ENCODE measurements at places on chromosomes 3 and 15.

- no peak for DNase-seq
Observed at GRCh38 chr3:150411106-150411460, 3.0 kb downstream of the TSC22D2 start.

- no peak for DNase-seq
Observed at GRCh38 chr3:194061421-194062030, 74.4 kb upstream of the HES1 start.

DNA sequence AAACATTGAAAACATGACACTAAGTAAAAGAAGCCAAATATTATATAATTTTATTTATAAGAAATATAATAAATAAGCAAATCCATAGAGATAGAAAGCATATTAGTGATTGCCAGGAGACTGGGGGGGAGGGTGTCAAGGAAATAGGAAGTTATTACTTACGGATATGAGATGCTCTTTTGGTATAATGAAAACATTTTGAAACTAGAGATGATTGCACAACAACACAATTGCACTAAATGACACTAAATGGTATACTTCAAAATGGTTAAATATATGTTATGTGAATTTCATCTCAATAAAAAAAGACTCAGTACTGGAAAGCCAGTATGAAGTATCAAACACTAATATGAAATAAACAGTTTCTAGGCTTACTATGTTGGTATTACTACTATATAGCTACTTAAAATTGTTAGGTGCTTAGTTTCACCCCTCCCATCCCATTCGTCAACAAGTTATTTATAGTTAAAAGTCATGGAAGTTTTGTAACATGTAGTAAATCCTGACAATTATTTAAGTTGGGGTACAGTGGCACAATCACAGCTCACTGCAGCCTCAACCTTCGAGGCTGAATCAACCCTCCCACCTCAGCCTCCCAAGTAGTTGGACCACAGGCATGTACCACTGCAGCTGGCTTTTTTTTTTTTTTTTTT lies 43.7 kb downstream of the STAG1 start:
- no peak for DNase-seq

DNA sequence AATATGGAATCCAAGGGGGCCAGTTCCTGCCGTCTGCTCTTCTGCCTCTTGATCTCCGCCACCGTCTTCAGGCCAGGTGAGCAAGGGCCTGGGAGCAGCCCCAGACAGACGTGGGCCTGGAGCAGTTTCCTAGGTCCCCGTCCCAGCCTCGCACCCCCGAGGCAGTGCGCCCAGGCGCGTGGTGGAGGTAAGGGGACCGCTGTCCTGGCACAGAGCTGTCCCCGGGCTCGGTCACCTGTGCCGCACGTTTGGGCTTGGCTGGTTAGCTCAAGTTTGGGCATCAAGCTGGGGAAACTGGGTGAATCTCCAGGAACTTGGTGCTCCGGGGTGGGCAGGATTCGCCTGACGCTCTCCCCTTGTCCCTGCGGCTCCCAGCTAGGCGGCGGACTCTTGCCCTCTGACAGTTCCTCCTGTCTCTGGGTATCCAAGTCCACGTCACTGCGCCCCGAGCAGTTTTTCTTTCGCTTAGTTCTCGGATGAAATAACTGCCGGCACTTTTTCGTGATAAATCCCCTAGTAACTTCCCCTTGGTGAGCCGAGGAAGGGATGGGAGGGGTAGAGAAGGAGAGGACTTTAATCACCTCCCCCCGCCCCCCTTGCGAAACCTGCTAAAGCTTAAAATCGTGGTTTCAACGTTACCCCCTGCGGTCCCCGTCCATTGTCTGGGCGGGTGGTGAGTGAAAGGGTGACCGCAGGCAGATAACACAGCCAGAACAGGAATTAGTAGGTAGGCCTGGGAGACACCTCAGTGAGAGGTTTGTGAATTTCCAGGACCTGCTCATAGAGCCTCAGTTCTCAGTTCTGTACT lies 901 bp downstream of the ALCAM start:
- DNase-seq: peak; percentile 86

- no peak for DNase-seq
Observed at GRCh38 chr15:58057559-58057958, 8.0 kb downstream of the ALDH1A2 start.

- no peak for DNase-seq
Observed at GRCh38 chr15:82871832-82872484, 62.5 kb downstream of the WHAMM start.

Measured in Ammon's horn (tissue), 1 donor.